ENCODE measurements at places on chromosomes 6 and 20. TPM values are rescaled to one million over a fixed set of nuclear protein-coding genes. Genes with fewer than 3 reads are reported as not detected.

Gene SCUBE3
- 0.05 TPM for total RNA-seq

Gene TMEM200A
- total RNA-seq, result 0.06 TPM

Gene OSTM1
- 12.0 TPM for total RNA-seq

Gene CPNE5
- 0.10 TPM for total RNA-seq

Gene SLC22A7
- total RNA-seq, result not detected

Gene C20orf202
- 0.07 TPM for total RNA-seq

Gene PRPH2
- not detected for total RNA-seq

Gene TINAG
- 0.14 TPM for total RNA-seq

Gene KCNK15
- 0.62 TPM for total RNA-seq

Gene HCK
- 0.06 TPM for total RNA-seq

Gene GNAS
- 693 TPM for total RNA-seq

Measured in A549 treated with dexamethasone at 1 μM for 4 hours (cell line).